Occipital lobe (tissue), 3 donors: ENCODE measurements at places on chromosomes 11 and 22. TPM values are rescaled to one million over a fixed set of nuclear protein-coding genes. Genes with fewer than 3 reads are reported as not detected.

GRCh38 chr11:128039140-128040021 is 548.0 kb downstream of the ETS1 start:
- no peak for DNase-seq

DNA sequence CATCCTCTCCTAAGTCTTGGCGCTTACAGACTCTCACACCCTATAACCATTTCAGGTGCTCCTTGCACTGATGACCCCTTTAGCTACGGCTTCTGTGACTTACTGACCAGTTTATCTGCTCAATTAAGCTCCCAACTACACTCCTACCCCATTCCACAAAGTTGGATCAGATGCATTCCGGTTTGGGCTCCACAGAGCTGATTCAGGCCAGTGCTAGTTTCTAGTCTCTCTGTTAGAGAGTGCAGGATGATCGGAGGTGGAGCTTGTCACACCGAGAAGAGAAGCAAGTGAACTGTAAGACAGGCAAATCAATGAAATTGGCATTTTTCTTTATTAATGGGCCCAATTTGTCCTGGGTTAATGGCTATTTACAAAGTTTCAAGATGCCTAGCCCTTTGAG is 436.8 kb upstream of the CADM1 start:
- DNase-seq: no peak

- DNase-seq: no peak
Observed at GRCh38 chr11:76296731-76297542, 84.0 kb downstream of the THAP12 start.

DNA sequence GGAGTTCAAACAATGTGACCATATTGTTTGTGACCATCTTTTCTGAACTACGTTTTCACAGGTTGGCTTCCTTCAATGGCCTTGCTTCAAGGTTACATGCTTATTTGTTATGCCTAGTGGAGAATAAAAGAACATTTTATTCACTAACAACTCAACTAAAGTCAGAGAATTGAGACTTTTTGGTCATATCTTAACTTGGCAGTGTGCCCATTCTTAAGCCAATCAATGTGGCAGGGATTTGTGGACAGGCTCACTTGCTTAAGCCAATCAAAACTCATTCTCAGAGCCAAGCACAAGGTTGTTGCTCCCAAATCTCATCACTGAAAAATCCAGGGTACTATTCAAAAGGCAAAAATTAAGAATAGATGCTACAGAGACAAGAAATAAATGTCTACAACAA is 455.8 kb upstream of the FAT3 start:
- DNase-seq: no peak

DNA sequence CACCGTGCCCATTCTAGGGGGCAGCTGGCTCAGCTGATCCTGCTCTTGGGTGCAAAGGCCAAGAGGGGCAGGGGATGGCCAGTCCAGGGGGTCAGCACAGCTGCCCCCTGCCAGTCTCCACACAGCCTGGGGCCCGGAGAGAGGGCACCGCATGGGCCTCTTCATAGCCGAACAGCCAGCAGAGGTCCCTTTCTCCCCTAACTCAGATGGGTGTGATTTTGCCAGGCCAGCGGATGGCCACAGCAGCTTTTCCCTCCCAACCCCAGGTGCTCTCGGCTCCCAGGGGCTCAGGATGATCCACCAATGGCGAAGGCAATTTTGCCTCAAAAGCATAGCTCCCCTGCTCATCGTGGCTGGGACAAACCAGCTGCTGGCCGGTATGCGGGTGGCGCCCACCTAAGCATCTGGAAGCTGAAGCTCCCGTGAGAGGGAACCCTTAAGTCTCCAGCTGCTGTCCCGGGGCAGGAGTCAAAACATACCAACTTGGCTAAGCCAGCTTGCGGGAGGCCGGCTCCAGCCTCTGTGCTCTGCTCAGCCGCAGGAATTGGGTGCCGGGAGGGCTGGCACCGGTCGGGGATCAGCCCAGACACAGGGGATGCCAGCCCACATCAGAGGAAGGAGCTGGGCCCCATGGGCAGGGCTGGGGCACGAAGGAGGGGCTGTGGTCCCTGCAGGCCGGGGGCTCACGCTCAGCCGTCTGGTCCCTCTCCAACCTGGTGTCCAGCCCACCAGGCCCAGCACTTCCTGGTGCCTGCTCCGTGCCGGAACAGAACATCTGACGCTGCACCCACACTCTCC is 30.5 kb upstream of the GNB1L start:
- no peak for DNase-seq

DNA sequence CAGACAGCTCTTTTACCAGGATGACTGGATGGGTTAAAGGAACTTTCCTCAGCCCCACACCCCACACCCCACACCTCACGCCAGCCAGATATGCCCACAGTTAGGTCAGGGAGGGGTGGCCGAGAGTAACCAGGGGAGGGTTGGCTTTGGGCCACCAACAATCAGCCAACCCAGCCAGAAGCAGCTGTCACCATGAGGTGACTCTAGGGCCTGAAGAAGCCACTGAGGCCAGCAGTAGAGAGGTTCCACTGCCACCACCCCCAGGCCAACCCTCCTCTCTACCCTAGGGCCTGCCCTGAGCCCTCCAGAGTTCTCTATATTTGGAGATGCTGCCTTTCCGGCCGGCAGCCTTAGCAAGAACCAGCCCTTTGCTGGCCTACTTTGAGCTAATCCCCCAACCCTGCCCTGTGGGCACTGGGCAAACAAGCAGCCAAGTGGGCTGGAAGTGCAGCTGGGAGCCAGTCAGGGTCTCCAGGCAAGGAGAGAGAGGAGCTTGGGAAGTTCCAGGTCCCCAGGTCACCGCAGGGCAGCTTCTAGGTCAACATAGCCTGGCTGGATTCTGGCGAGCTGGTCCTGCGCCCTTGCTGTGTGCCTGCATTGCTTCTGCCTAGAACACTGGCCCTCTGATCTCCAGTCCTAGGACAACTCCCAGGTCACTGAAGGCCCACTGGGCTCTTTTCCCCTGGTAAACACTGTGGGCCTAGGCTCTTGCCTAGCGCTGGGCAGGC is 12.0 kb upstream of the SYT8 start:
- DNase-seq: no peak

DNA sequence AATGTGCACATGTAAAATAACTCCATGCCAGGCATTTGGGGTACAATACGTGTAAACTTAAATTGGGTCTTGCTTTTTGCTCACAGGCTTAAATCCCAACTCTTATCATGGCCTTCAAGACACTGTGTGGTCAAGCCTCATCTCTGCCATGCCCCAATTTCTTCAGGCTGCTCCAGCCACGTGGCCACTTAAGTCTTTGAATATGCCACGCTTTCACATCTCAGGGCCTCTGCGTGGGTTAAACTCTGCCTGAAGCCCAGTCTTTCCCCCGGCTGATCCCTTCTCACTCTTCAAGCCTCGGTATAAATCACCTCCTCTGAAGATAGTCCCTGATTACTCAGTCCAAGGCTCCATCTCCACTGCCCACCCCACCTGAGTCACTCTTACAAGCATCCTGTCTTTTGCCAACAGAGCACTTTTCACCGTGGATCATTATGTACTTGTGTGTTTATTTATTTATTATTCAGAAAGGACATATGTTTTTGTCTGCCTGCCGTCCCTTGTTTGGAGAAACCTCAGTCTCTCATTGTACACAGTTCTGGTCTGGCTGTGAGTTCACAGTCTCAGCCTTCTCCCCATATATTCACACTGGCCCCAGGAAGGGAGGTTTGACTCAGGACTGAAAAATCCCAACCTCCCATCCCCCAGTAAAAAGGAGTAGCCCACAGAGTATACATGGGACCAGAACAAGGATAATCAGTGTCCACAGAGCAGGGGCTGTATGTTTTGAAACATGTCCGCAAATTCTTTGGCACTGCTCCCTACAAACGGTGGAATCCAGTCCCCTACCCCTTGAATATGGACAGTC is 344.7 kb downstream of the MN1 start:
- no peak for DNase-seq

ME3 gene
- total RNA-seq: 99.0 TPM

TMPRSS13 gene
- 0.47 TPM for total RNA-seq

GRCh38 chr11:9700105-9700801 is 36.4 kb downstream of the SWAP70 start:
- no peak for DNase-seq

GRCh38 chr11:32386770-32387377 is 48.5 kb downstream of the WT1 start:
- DNase-seq: no peak

DNA sequence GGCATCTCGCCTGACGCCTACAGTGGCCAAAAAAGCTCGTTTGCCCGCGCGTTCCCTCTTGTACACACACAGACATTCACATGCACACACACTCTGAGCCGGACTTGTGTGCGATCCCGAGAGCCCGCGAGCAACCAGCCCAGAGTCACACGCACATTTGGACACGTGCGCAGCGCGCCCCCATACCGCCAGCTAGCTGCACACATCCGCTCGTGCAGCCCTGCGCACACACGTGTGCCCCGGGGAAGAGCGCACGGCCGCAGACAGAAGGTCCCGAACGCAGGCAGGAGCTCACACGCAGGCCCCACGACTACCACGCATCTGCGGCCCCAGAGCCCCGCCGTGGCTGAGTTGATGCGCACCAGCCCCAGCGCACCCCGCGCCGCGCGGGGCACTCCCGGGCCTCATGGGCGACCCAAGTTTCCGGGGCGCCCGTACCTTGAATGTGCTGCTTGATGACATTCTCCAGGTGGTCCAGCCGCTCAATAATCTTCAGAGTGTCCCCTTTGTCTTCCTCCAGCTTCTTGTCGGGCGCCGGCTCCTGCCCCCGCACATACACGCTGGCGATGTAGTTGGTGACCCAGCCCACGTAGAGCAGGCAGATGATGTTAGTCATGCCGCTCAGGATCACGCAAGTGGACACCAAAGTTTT is 758 bp downstream of the GALNT18 start:
- peak; percentile 37 for DNase-seq

GRCh38 chr11:108498816-108499408 is 728 bp upstream of the POGLUT3 start:
- no peak for DNase-seq

- no peak for DNase-seq
Observed at GRCh38 chr11:58912124-58912523, 27.2 kb upstream of the GLYATL1 start.
